Tibial artery (tissue), 4 donors: ENCODE measurements at places on chromosomes 5 and 9.

DNA sequence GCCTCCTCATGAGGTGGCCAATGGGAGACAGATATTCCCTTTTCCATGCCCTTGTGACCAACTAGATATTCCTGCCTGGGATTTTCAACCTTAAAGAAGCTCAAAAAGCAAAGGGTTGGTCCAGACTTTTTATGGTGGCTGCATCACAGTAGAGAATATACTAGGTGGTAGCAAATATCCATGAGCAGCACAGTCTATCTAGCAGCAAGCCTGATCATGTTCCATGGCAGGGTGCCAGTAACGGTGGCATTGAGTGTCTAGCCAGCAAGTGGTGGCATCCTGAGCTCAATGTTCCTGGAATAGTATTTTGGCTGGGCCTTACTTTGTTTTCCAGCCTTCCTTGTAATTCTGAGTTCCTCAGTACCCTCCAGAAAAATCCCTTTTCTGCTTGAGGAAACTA lies 25.8 kb downstream of the CDC25C start:
- no peak for DNase-seq

GRCh38 chr5:154753792-154754191 lies 1.4 kb upstream of the LARP1 start:
- peak; percentile 89 for DNase-seq

- no peak for DNase-seq
These were observed 14.0 kb downstream of the BOD1 start for GRCh38 chr5:173602423-173602822.

DNA sequence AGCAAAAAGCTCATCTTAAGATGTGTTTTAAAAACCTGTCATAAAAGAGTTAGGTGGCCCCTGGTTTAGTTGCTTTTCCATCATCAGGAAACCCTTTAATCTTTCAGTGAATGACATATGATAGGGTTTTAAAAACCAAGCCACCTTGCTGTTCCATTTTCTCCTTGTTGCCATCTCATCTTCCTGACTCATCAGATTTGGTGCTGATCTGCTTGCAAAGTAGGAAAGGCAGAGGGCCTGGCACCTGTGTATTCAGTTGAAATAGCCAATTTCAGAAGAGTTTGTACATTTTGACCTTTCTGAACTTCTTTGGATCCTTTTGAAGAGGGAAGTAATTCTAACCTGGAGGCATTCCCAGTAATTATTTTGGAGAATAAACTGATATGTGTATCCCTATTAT lies 272.7 kb downstream of the CD180 start:
- DNase-seq, result no peak

GRCh38 chr9:137870432-137870831 lies 7.2 kb upstream of the CACNA1B start:
- DNase-seq, result no peak

GRCh38 chr5:154580422-154580821 lies 102.4 kb upstream of the HAND1 start:
- no peak for DNase-seq

- no peak for DNase-seq
These were observed 622.7 kb upstream of the CDH18 start for GRCh38 chr5:20610681-20611080.

DNA sequence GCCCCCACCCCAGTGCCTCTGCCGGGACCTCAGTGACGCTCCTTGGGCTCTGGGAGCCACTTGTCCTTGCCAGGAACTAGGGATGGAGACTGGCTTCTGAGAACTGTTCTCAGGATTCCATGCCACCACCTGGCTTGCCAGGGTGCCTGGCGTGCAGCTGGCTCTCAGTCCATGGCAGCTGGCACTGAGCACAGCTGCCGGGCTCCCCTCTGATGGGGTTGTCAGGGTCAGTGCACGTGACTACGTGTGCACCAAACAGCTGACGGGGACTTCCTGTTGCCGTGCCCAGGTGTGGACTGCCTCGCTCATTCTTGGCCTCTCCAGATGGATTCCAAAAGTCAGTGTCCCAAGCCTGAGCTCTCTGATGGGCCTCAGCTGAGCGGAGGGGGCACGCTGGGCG lies 9.4 kb downstream of the KCNT1 start:
- no peak for DNase-seq

DNA sequence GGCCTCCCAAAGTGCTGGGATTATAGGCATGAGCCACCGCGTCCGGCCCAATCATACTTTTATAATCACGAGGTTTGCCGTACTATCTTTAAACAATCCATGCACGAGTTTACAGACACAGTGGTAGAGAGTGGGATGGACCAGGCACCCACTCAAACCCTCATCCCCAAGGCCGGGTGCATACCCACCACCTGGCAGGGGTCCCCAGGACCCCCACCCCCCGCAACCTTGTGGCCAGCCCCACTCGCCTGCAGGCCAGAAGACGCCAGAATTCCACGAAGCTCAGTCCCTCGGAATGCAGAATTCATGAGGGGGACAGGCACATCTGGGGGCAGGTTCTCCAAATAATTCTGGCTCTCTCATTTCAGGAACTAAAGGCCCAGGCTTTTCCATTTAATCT lies 17.1 kb downstream of the NACC2 start:
- no peak for DNase-seq

DNA sequence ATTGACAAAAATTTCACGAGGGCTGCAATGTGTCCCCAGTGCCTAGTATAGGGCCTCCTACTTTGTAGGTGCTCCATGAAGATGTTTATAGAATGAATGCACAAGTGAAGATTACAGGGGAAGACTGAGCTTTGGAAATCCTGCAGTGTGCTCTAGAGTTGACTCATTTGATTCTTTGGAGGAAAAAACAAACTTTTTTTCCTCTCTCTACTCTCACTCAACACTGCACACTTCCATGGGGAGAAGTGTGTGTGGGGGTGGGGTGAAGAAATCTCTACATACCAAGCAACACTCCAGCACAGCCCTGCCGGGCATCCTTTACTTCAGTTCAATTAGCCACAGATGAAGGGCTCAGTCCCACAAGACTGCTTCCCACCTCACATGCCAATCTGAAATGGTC lies 49.4 kb upstream of the KLF9 start:
- DNase-seq, result no peak

DNA sequence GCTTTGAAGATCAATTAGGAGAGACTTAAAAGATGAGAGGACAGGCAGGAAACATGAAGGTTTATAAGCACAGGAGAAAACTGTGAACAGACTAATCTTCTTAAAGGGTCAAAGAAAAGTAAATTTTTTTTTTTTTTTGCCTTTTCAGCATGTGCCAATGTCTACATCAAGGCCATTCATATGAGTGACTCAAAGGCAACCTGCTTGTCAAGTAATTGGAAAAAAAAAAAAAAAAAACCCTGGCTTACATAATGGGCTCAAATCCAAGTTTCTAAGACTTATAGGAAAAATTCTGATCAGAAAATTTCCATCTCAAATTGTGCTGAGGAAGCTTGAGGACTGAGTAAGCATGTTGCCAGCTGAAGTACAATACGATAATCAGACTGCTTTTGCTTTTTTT lies 15.9 kb downstream of the PPP2R2B start:
- no peak for DNase-seq

- no peak for DNase-seq
These were observed 80.5 kb upstream of the JAK2 start for GRCh38 chr9:4904322-4905134.

DNA sequence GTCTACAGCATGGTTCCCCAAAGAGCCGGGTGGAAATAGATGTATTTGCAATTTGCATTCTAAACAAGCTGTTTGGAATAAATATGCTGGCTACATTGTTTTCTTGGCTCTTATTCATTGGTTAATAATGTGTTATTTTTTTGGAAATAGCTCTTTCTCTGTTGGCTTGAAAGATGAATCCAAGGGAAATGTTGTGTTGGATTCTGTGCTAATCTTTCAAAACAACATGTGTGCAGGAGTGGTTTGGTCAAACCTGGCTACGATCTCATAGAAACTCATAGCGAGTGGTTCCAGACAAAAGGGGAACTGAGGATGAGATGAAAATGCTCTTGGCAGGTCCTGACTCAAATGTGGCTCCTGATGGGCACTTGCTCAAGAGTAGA lies 63.7 kb upstream of the CXCL14 start:
- DNase-seq, result no peak

- no peak for DNase-seq
These were observed 216.9 kb downstream of the TTLL11 start for GRCh38 chr9:121876255-121876654.

GRCh38 chr5:139964266-139964993 lies 78.7 kb downstream of the NRG2 start:
- DNase-seq, result no peak

DNA sequence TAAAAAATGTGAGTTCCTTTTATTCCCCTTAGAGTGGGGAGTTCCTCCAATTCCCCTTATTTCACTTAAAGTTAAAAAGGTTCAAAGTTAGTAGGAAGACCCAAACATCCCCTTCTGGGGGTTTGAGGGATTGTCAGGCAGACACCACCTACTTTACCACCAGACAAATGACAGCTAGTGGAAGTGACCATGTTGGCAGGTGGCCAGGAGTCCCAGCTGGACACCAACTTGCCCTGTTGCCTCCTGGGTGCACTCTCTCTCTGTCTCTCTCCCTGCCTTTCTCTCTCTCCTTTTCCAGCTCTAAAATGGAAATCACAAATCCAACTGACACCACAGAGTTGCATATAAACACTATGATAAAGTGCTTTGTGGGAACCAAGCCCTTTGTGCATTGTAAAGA lies 307.7 kb upstream of the TLE4 start:
- DNase-seq, result no peak

GRCh38 chr5:180792287-180792964 lies 10.2 kb downstream of the MGAT1 start:
- DNase-seq, result peak; percentile 66

DNA sequence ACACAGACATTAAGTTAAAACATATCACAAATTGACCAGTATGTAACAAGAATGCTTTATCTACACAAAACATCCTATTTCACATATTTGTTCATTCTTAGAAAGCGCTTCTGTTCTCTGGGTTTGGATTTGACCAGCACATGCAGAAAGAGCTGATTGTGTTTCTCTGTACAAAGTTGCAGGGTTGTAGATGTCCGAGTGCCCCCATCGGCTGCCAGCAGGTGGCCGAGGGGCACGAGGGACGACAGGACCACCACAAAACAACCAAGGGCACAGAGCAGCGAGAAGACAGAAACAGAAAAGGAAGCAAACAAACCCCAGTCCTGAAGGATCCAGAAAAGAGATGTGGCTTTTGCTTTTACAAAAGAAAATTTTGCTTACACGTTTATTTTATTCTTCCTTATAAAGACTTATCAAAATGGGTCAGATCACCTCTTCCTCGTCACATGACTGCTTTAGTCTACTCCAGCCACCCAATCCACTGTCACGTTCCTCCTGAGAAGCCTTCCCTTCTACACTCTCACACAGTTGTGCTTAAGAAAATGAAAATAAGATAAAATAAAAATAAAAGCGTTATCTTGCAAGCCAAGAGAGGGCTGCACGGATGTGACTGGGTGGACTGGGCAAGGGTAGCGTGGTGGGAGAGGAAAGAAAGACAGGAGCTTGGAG lies 9.5 kb downstream of the OTP start:
- no peak for DNase-seq

DNA sequence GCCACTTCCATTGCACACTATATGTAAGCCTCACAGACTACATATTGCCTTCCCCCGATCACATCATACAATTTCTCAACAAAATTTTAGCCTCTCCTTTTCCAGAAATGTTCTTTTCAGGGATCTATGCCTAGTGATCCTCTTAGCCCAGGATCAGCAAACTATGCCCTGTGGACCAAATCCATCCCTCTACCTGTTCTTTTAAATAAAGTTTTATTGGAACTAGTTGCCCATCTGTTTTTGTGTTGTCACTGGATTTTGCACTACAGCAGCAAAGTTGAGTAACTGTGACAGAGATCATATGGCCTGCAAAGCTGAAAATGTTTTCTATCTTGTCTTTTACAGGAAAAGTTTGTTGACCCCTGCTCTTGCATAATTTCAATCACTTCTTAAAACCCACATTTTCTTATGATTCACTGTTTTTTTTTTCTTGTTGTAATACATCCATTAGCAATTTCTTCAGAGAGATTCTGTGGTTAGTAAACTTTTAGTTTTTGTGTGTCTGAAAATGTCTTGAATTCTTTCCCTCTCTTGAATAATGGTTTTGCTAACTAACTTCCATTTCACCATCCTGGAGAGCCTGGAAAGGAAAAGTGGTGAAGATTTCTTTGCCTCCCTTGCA lies 7.1 kb downstream of the TXNDC8 start:
- DNase-seq, result no peak

DNA sequence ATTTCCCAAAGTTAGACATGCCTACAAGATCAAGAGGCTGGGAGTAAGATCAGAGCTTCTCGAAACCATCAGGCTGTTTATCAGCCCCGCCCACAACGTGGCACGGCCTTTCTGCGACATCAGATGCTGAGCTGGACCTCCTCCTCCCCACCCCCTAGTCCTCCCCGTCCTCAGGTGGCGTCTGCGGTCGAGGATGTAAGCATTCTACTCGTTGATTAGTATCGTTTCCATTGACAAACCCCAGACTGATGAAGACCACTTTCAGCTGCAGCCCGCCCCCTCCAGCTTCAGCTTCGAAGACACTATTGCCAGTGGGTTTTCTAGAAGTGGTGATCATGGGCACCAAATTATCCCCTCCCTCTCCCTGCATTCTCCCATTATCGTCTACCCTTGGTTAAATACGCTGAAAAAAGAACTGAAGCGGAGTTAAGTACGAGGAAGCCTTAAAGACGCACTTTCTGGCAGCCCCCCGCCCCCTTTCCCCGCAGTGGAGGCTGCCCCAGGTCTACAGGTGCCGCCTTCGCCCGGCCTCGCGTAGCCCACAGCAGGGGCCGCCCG lies 1.1 kb downstream of the PPIC start:
- DNase-seq, result peak; percentile 69

GRCh38 chr5:39360471-39361111 lies 3.7 kb downstream of the C9 start:
- no peak for DNase-seq

DNA sequence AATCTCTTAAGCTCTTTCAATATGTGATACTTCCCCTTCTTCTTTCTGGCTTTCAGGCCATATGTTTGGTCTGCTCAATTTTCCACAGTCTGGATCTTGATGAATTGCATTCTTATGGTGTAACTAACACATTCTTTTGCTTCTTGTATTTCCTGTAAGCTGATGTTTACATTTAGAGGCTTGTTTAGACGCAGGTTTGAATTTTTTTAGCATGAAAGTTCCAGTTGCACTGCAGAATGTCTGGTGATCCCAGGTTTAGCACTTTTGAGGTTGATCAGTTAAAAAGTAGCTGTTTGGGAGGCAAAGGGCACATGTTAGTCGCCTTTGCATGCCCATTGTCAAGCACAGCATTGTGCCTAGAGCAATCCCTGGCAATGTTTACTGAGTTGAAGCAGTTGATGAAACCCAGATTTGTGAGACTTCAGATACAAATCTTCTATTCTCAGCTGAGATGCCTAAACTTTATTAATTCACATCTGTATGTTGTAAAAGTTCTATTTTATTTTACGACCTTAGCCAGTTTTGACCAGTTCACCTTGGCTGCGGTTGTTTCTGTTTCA lies 59.6 kb upstream of the SPATA31C2 start:
- DNase-seq, result no peak

GRCh38 chr5:142727735-142728047 lies 41.8 kb upstream of the FGF1 start:
- DNase-seq, result no peak

DNA sequence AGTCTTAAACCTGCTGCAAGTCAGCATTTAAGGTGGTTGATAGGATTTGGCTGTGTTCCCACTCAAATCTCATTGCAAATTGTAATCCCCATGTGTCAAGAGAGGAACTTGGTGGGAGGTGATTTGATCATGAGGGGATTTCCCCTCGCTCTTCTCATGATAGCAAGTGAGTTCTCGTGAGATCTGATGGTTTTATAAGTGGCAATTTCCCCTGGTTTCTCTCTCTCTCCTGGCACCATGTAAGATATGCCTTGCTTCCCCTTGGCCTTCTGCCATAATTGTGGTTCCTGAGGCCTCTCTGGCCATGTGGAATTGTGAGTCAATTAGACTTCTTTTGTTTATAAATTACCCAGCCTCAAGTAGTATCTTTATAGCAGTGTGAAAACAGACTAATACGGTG lies 84.3 kb upstream of the SMC2 start:
- DNase-seq, result no peak
